ENCODE measurements at places on chromosomes 7 and 10.

DNA sequence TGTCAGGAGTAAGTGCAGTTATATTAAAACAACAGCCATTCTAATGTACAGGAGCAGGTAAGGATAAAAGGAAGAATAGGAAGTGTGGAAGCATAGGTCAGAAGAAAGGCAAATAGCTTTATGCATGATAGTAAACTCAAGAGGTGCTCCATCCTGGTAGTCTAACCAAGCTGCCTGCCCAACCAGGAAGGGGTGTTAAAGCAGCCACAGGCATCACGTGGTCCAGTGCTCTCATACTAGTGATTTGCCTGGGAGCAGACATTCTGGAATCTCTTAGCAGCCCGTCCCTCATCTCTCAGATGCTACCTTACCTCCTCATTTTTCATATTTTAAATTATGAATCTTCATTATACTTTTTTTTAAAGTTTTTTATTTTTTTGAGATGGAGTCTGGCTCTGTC lies 18.5 kb downstream of the ABRAXAS2 start:
- no peak for DNase-seq

GRCh38 chr10:44180321-44181168 lies 204.4 kb downstream of the CXCL12 start:
- DNase-seq = no peak

DNA sequence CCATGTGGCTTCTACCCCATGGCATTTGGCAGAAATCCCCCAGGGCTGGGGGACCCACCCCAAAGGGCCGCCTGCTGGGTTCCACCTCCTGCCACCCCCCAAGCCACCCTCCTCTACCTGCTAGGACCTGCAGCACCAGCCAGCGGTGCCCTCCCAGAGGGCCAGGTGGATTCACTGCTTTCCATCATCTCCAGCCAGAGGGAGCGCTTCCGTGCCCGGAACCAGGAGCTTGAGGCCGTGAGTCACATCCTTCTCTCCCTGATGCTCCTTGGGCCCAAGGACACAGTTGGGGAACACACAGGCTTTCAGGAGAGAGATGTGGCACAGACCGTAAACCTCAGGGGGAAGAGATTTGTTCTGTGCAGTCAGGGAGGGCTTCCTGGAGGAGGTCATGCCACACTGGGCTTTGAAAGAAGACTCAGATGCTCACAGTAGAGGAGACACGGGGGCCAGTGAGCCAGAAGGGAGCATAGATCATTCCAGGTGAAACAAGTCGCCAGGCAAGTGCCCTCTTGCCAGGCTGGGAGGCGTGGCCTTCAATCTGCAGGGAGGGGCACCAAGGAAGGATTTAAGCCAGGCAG lies 11.5 kb upstream of the SH2B2 start:
- DNase-seq = no peak

- no peak for DNase-seq
Measured at GRCh38 chr7:53531-53930, 138.8 kb upstream of the FAM20C start.

- no peak for DNase-seq
Measured at GRCh38 chr7:124959676-124960075, 30.1 kb upstream of the POT1 start.

DNA sequence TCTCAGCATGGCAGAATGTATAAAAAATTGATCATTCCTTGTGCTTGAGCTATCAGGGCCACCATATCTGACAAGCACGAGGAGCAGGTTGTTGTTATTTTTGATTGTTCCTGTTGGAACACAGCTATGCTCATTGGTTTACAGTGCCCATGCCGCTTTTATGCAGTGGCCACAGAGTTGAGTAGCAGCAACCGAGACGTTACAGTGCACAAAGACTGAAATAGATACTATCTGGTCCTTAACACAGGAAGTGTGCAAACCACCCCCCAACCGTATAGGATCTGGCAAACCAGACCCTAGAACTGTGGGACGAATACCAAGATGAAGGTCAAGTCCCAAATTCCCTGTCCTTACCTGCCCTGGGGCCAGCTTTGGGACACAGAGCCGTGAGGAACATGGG lies 216.6 kb downstream of the KLF6 start:
- no peak for DNase-seq

DNA sequence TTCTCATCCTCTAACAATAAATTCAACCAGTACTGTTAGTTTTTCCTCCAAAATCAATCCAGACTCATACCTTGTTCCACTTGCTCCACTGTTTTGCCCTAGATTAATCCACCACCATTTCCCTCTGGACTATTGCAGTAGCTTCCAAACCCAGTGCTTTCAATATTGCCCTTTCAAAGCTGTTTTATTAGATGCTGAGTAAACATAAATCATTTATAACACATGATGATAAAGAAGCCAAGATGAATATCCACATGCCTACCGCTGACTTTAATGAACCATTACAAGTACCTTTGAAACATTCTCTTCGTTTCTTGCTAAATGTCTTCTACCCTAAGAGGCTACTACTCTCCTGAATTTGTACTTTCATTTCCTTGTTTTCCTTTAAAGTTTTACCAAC lies 174.2 kb upstream of the FAM171A1 start:
- DNase-seq = no peak

DNA sequence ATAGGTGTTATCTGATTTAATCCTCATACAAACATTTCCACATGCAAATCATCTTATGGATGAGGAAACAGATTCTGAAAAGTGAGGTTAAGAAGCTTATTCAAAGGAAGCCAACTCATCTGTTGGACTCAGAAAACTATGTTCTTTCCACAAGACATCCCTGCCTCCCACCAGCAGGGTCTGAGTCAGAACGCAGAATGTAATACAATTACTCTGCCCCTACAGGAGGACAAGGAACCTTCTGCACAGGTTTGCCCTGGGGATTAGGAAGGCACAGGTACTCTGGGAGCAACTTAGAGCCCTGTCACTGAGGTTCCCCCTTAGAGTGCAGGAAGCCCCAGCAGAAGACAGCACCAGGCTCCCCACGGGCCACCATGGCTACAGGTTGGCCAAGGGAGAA lies 255.7 kb downstream of the TNS3 start:
- no peak for DNase-seq
